Stimulated activated naive CD8-positive, alpha-beta T cell treated with anti-CD3 and anti-CD28 coated beads, Interleukin-15, amount 100 ng/mL, for 72 hours (primary cell): ENCODE measurements at places on chromosomes 6 and 20.
A peak's percentile ranks its signal among the peaks of the same experiment; 100 is the strongest.

- DNase-seq, result no peak
Observed at GRCh38 chr6:2745246-2745645, 5.5 kb downstream of the MYLK4 start.

DNA sequence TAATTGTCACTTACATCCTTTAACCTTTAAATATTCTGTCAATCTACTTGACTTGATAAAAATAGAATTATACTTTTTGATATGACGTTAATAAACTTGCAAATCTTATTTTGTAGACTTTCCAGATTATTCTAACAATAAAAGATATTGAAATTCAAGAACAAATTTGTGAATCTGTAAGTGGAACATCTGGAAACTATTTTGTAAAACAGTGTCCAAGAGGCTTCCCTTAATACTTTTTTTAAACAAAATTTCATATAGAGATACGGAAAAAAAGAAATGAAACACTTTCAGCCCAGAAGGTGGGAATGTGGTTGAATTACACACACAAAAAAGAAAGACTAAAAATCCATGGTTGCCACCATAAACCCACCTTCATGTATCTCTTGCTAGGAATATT, 174.4 kb downstream of the COL19A1 start:
- no peak for DNase-seq

GRCh38 chr20:49171909-49172308, 16.2 kb downstream of the STAU1 start:
- DNase-seq, result no peak

DNA sequence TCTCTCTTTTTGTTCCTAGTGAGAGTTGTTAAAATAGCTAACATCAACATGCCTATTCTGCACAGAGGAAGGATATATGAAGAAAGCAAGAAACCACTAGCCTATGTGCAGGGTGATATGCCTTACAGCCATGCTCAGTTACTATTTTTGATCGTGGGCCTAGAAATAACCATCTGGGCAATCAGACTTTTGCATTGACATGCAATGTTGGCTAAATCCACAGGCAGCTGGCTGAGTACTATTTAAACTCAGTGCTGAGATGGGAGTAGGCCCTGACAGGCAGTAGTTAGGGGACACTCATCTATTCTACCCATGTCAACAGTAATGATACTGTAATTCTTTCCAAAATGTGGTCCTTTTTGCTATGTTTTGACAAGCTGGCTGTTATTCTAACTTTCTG, 89.6 kb downstream of the HDGFL1 start:
- DNase-seq, result no peak

GRCh38 chr6:152750694-152751093, at the start of gene VIP:
TSS of gene VIP (plus strand) at chr6:152750797. CDS start at chr6:152752178, 1,381 bp downstream.
- DNase-seq, result no peak

DNA sequence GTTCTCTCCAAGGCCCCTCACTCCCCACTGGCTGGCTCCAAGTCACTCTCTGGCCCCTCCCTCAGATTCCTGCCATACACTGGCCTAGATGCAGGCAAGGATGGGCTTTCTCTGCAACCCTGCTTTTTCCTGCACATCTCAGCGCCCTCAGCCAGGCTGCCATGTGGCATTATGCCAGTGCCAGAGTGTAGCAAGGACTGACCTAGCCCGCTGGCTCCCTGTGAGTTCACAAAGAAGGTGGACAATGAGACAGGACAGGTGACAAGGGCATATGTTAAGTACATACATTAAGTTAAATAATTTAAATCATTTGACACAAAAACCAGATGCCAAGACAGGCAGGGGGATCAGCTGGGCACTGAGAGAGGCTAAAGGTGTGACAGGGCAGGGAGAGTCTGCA, 394.6 kb downstream of the ZFAND3 start:
- no peak for DNase-seq

- DNase-seq, result no peak
Observed at GRCh38 chr6:92364948-92365541, 1054.3 kb downstream of the EPHA7 start.

- DNase-seq, result no peak
Observed at GRCh38 chr20:37220731-37221130, 40.9 kb downstream of the GHRH start.

DNA sequence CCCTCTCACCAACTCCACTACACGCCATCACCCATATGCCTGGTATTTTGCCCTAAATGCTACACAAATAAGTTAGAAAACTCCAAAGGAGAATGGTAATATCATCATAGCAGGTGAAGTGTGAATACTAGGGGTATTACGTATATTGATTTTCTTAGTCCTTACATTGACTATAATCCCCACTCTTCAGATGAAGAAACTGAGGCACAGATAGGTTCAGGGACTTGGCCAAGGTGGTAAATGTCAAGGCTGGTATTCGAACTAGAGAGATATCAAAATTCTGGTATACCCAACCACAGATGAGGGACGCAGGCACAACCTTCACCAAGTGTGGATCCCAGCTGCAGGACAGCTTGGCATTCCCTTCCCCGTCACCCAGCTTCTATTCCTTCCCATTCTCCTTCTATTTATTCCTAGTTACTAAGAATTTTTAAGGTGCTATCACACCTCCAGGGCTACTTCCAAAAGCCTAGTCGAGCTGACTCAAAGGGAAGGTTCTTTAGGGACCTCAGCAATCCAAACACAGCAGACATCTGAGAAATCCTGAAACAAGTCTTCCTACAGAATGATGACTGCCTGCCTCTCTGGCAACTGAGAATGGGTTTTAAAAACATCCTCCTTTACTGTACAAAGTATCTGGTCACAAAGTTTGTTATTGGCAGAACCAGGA, 32.6 kb downstream of the ATXN1 start:
- DNase-seq, result no peak

GRCh38 chr6:166588691-166589336, 2.3 kb upstream of the RAMACL start:
- DNase-seq, result no peak

DNA sequence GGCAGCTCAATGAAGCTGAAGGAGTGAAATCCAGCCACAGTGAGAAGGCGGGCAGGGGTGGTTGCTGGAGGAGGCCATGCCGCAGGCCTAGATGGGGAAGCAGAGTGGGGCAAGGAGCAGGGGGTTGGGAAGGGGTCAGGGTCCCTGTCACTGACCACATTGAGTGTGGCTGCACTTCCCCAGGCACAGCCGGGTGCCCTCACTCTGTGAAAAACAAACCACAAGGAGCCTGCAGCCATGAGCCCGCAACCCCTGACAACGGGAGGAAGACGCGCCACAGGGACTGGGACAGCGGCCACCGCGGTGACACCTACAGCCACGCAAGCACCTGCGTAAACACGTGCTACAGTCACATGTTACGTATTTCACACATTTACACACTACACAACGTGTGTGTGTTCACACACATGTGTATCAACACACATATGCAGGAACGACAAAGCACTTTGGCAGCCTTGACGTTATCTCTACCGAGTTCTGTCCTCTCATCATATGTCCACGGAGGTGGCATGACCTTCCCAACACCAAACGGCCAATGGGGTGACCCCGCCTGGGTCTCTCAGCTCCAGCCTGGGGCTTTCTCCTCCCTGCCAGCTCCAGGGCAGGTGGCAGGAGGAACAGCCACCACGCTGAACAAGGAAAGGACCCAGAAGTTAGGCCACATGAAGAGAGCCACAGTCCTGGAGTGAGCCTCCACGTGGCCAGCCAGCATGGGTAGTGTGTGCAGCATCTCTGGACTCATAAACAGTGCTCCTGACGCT, 137.6 kb upstream of the RPS6KA2 start:
- no peak for DNase-seq

GRCh38 chr6:143755301-143755744, 77.6 kb downstream of the PHACTR2 start:
- DNase-seq, result no peak

GRCh38 chr6:143427109-143427817, 23.2 kb downstream of the ADAT2 start:
- peak; percentile 75 for DNase-seq

DNA sequence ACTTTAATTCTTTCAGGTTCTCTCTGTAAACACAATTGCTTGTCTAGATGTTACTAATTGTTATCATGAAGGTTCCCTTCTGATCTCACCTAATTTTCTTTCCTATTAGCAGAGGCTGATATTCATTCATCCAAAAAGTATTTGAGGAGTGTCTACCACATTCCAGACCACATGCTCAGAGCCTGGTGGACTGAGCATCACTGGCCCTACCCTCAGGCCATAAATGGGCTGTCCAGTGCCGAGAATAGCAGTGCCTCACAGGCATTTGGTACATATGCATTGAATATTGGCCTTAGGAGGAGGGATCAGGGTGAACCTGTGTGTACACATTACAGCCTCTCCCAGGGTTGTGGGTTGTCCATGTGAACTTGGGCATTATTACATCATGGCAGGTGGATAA, 40.4 kb upstream of the PRELID3B start:
- no peak for DNase-seq

DNA sequence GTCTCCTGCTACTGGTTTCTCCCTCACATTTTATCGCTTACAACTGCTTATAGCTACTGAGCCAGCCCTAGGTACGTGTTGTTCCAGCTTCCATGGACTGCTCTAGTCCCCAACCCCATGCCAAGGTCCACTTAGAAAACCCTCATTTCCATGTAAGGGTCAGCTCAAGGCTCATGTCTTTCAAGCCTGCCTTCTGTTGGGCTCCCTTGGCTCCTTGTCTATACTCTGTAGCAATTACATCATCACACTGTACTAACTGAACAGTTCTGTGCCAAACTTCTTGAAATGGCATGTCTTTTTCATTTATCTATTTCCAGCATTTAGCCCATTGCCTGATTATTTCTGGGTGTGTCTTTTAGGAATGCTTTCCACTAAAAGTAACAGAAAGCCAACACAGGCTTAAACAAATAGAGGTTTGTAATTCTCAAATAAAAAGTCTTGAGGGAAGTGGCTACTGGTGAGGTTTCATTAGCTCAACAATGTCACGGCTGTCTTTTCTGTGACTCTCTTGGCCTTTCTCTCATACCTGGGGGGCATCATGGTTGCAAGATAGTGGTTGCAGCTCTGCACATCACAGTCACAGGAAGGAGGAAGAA, 317.6 kb downstream of the TPBG start:
- DNase-seq, result no peak

DNA sequence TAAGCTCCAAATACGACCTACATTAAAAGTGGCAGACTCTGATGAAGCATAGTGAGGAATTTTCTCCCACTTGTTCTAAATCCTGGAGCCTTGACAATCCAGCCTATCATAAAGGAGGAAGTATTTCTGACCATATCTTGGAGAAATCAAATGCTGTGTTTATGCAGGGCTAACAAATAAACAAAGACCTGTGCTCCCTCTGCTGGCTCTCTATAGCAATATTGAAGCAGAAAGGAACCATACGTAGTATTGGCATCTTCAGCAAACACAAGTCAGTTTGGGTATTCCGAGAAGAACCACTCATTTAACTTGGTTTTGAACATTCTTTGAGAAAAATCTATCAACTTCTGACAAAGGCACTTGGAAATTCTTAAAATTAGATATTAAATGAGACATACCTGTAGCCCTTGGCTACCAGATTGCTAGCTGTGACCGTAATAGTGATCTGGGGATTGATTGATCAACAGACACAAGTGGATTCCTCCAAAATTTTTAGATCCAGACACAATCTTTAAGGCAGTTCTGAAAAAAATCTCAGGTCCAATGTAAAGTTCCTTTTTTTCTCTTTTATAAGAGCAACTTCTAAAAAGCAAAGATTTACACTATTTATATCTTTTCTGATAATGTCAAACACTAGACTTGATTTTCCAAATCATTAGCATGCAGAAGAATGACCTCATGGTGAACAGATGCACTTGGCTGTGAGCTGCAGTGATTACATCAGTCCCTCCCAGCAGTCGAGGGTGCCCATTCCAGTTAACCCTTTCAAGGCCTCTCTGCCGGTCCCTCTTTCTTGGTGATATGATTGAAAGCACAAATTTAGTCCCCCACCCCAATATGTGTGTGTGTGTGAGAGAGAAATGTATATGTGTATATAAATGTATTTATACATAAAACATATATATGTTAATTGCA, 40.2 kb downstream of the INSM1 start:
- DNase-seq, result no peak

- no peak for DNase-seq
Observed at GRCh38 chr6:107635057-107635515, 145.2 kb downstream of the SOBP start.

DNA sequence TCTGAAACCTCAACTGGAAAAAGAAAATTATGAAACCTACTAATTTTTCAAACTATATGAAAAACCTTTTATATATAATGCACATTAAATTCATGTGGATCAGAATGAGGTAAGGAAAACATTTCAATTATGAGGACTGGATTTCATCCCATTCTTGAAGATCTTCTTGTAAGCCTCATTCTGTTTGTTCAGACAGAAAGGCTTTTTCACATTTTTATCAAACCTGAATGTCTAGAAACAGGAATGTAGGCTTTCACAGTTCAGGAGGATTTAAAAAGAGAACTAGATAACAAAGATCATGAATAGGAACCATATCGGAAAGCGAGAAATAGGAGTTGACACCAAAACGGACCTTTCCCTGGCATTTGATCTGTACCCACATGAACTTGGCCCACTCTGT, 192.5 kb upstream of the KCNK16 start:
- DNase-seq, result no peak

- no peak for DNase-seq
Observed at GRCh38 chr6:168956141-168956838, 297.4 kb downstream of the THBS2 start.

DNA sequence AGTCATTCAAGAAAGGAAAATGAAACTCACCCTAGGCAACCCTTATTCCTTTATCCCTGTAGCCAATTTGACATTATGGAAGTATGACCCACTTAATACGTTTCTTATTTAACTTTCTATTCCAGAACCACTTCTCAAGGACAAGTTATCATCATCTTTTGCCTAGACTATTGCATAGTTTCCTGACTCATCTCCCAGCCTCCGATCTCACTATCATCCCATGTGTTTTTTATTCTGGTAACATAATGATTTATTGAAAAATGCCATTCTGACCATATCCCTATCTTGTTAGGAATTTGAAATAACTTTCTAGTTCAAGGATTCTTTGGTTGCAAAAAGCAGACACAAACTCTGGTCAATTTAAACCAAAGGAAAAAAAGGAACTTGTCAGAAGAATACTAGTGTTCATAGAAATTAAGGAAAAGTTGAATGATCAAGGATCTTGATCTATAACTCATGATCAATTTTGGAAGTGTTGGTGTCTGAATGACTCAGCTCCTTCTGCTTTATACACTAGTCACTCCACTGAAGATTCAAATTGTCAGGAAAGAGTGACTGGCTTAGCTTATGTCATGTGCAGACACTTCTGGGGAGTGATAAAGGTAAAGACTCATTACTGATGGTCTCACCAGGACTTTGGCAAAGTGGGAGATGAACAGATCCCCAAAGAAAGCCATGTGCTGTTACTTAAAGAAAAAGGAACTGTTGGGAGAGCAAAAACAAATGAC, 8.5 kb upstream of the TINAG start:
- DNase-seq, result no peak

GRCh38 chr6:16602035-16602434, 159.2 kb downstream of the ATXN1 start:
- peak; percentile 75 for DNase-seq

- no peak for DNase-seq
Observed at GRCh38 chr20:17107127-17107526, 119.7 kb upstream of the PCSK2 start.

- DNase-seq, result no peak
Observed at GRCh38 chr20:8372824-8373380, 240.8 kb downstream of the PLCB1 start.

GRCh38 chr6:106529438-106529837, 99.9 kb downstream of the RTN4IP1 start:
- no peak for DNase-seq

- DNase-seq, result no peak
Observed at GRCh38 chr6:43887340-43887858, 117.4 kb downstream of the VEGFA start.

- no peak for DNase-seq
Observed at GRCh38 chr20:59668926-59669850, 64.8 kb downstream of the PHACTR3 start.
